Substantia nigra (tissue), 51 donors: ENCODE measurements at places on chromosomes 7 and 10.

- no peak for DNase-seq
These were observed 78.7 kb upstream of the C1GALT1 start for GRCh38 chr7:7103343-7104313.

- no peak for DNase-seq
These were observed 10.5 kb upstream of the C10orf71 start for GRCh38 chr10:49288341-49289065.

DNA sequence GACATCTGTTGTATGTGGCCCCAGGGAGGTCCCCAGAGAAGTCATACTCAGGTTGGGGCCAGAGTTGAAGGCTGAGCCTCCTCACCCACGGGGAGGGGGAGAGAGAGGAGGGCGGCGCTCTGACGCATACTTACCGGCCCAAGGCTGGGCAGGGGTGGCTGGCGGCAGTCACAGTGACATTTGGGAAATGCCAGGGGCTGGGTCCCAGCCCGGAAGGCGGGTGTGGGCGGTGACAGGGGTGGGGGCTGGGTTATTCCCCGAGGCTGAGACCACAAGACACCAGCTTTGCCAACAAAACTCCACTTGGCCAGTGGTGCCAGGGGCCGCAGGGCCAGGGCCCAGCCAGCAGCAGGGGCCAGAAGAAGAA, 41.1 kb downstream of the RASGEF1A start:
- no peak for DNase-seq

DNA sequence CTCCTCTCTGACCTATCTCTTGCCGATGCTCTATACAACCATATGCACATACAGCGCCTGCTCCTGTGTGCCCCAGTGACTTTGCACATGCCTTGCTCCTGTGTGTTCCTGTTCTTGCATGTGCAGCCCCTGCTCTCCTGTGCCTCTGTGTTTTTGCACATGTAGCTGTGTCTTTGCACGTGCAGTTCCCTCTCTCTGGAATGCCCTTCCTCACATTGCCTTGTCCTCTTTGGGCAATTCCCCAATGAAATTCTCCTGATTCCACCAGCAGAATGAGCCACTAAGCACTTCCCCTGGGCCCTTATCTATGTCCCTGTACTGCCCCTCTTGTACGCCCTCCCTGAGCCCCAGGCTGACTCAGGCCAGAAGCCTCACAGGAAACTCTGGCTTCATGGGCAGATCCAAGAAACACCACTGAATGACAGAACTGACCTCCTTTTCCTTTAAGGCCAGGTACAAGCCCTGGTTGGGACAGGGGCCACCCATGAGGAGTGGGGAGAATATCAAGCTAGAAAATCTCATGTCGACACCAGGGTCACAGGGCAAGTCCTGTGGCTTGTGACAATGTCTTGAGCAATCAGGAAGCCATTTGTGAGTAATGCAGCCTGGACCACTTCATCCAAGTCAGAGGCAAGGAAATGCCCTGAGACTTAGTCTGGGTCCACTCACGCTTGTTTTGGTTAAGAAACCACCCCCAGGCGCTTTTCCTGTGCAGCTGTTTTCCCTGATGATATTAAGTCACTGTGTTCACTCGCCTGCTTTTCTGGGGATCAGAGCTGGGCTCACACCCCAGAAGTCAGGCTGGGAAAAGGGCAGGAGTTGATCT, 1.9 kb upstream of the ARHGAP22 start:
- DNase-seq: no peak

GRCh38 chr10:88095223-88095721, 231.8 kb downstream of the PTEN start:
- DNase-seq: no peak

- DNase-seq: no peak
These were observed 29.1 kb downstream of the INPP5F start for GRCh38 chr10:119754936-119755335.

DNA sequence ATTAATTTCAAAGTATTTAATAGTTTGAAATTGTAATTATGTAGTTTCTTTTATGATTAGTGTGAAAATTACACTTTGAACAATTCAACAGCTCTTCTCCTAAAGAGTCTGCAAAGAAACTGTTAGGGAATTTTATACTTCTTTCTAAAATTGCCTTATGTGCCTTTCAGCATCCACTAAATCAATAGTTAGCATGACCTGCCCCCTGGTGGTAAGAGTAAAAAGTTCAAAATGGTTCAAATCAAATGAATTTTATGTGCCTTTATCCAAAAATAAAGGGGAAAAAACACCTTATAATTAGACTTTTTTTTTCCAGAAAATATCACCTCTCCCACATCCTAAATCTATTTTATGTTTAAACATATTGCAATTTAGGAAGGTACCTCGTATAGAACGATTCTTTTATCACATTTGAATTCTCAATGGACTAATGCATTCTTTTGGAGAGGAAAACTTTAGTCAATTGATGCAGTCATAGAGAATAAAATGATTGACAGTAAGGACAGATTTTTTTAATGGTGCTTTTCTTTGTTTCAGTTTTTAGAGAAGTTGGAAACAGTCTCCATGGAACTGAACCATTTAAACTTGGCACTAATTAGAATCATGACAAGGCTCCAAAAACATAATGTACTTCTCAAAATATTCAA, 163.7 kb downstream of the SEMA3D start:
- DNase-seq: no peak

DNA sequence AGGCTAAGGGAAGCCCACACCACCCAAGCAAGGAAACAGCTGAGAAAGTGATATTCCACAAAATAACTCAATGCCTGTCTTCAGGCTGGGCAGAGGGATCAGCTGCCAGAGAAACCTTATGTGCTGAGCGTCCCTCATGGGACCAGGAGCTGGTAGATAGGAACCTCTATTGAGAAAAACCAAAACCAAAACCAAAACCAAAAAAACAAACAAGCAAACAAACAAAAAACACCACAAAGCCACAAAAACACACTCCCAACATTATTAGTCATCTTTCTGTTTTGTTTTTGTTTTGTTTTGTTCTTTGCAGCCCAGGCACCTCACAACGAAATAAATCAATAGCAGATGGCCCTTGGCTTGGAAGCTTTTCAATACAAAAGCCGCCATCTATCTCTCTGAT, 760.8 kb upstream of the CELF2 start:
- no peak for DNase-seq

DNA sequence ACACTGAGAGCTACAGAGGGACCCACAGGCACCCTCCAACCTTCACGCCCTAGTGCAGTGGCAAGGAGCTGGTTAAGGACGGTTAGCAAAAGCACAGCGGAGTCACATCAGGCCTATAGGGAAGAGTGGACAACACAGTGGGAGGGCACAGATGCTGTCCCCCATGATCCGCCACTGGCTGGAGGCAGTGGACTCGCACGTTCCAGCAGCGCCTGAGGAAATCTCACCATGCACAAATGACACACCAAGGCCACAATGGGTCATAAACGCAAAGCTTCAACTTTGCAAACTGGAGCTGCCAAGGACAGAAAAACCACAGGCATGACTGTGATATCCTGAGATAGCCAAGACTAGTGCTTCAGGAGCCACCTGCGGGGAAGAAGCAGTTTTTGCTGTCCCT, 58.8 kb downstream of the GRB10 start:
- DNase-seq: no peak

DNA sequence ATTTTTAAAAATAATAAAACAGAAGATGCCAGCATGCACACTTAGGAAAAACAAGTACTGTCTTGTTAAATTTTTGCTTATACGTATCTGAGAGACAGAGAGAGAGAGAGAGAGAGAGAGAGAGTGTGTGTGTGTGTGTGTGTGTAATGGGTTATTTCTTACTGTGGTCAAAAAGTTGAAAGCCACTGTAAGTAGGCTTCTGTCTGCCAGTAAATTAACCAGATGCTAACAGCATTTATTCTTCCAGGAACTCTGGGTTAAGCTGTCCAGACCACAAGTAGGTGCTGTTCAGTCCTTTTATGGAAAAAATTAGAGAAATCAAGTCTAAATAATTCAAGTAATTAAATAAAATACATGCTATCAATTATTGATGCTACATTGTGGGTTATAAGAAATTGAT, 39.7 kb downstream of the RNF32 start:
- no peak for DNase-seq

DNA sequence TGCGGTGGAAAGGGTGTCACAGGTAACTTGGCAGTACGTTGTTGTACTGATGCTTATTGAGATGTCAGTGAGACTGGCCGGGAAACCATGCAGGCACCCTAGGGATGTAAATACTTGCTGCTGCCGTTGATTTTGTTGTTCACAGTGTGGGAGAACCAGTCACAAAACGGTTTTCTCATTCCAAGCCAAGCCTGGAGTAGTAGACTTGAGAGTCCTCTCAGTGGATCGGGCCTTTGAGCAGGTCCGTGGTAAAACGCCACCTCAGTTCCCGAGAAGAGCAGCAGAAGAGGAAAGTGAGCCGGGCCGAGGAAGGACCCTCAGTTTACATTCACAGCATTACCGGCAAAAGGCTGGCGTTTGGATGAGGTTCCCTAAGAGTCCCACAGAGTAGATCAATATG, 1.1 kb downstream of the JAKMIP3 start:
- no peak for DNase-seq

GRCh38 chr7:333393-333764, 43.4 kb downstream of the FOXL3 start:
- no peak for DNase-seq

DNA sequence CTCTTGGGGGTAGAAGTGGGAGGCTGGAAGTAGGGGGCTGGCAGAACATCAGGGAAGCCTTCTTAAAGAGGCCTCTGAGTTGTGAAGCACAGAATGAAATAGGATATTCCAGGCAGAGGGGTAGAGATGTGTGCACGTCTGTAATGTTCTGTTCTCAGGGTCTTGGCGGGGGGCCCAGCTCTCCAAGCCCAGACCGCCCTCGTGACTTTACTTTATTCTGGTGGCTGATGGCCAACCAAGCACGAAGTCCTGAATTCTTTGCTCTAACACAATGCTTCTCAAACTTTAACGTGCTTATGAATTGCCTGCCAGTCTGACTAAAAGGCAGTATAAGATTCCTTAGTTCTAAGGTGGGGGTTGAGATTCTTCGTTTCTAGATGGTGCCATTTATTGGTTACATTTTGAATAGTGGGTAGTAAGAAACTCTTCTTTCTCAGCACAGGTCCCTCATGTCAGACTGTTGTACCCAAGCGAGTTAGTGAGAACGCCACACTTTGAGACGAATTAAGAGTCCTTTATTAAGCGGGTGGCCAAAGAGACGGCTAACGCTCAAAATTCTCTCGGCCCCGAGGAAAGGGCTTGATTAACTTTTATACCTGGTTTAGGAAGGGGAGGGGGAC, 8.2 kb downstream of the PRXL2A start:
- DNase-seq: no peak

GRCh38 chr10:118960157-118961090, 69.1 kb upstream of the NANOS1 start:
- no peak for DNase-seq

GRCh38 chr10:112456533-112456932, 9.5 kb downstream of the VTI1A start:
- DNase-seq: no peak

- no peak for DNase-seq
These were observed 417.5 kb downstream of the KCNMA1 start for GRCh38 chr10:77220150-77220549.

DNA sequence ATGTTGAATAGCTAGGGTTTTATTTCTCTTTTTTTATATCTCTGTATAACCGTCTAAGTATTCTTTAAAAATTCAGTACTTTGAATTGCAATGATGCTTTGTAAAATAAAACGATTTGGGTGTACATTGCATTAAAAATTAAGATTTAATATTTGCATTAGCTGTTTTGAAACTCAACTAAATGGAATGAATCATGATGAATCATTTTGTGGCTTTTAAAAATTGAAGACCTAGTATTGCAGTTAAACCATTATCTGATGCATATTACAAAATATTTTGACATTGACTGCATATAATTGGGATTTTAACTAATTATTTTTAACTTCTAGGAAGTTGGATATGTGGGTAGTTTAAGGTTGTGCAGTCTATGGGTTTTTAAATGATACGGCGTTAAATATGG, 314.0 kb downstream of the CDK14 start:
- no peak for DNase-seq

DNA sequence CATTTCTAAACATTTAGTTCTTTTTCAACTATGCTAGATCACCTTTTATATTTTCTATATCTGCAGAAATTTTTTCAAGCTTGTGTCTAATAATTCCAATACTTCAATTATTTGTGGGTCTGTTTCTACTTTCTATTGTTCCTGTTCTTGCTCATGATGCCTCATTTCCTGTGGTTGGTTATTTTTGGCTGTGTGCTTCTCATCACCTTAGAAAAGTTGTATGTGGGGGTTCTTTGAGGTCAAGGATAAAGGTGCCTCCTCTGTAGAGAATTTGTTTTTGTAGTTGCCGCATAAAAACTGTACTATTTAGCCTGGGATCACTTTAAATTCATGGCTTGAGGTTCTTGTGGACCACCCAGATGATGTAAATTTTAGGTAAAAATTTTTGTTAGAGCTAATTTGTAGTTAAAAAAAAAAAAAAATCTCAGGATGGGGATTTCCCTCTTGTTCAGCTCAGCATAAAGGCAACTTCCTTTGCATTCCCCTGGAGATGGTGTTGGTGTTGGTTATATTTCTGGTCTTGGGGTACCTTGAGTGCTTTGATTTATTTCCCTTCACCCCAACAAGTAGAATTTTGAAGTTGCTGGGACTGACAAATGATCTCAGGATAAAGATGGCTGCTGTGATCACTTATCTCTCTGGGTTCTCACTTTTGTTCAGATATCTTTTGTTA, 27.0 kb upstream of the JAZF1 start:
- no peak for DNase-seq

- DNase-seq: no peak
These were observed 80.6 kb downstream of the VWA2 start for GRCh38 chr10:114319406-114320248.

GRCh38 chr7:102000123-102000522, 182.7 kb downstream of the CUX1 start:
- no peak for DNase-seq

- DNase-seq: no peak
These were observed 2.1 kb upstream of the RALA start for GRCh38 chr7:39621261-39621660.

DNA sequence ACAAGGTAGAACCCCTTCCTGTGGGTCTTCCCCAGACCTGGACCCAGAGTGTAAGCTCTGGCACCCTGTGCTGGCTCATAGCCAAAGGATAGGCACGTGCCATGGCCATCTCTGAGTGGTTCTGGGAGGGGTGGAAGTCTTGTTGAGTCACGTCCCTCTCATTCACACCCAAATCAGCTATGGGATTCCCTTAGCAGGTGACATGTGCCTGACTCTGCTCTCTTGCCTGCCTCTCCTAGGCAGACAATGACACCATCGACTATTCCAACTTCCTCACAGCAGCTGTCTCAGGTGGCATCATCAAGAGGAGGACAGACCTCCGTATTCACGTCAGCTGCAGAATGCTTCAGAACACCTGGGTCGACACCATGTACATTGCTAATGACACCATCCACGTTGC, 59.8 kb downstream of the C10orf120 start:
- no peak for DNase-seq

DNA sequence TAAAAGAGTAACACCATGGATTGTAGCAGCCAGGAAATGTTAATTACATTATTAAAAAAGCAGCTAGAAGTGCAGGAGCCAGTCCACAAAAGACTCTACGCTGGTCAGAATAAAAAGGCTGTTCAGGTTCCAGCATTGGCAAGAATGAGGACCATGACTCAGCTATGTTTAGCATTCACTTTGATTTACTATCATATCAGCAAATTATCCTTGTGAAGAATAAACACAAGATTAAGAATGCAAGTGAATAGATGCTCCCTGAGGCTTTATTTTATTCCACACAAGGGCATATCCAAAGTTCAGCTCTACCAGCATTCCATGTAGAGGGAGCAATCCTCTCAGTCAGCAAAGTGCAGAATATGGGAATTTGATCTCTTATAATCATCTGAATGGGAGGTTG, 13.6 kb downstream of the DGKB start:
- DNase-seq: no peak

GRCh38 chr7:147607157-147607800, 983.3 kb upstream of the C7orf33 start:
- no peak for DNase-seq

- no peak for DNase-seq
These were observed 107.2 kb upstream of the INHBA start for GRCh38 chr7:41809940-41810576.
